ENCODE measurements at places on chromosomes 7 and 10. TPM values are rescaled to one million over a fixed set of nuclear protein-coding genes. Genes with fewer than 3 reads are reported as not detected.

DNA sequence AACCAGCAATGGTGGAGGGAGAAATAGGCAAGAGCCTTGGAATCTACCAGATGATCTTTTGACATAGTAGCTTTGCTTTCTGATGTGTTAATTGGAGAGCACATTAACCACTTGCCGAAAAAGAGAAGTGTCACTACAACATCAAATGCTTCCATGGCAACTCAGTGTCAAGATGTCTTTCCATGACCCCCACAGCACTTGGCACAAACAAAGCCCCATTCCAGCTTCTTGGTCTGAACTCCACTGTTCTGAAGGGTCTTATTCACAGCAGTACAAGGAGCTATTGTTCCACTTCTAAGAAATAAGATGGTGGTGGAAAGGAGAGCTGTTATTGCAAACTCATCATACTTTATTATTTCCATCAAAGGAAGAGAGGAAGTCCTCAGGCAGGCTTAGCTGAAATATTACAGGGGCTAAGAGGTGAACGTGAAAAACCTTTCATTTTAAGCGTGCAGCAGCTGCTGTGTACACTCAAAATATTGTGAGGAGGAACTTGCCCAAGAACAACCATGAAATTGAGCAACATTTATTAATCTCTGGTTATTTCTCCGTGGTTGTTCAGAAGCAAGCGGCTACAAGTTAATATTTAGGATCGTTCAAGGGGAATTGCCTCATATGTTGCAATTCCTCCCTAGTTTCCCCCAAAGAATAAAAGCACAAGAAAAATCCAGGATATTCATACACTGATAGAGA lies 354.8 kb upstream of the CELF2 start:
- DNase-seq = no peak

- DNase-seq = no peak
Observed at GRCh38 chr10:128124813-128125403, 1.3 kb downstream of the MKI67 start.

SAMD9L gene
- 17.7 TPM for total RNA-seq

LMOD2 gene
- not detected for total RNA-seq

DNA sequence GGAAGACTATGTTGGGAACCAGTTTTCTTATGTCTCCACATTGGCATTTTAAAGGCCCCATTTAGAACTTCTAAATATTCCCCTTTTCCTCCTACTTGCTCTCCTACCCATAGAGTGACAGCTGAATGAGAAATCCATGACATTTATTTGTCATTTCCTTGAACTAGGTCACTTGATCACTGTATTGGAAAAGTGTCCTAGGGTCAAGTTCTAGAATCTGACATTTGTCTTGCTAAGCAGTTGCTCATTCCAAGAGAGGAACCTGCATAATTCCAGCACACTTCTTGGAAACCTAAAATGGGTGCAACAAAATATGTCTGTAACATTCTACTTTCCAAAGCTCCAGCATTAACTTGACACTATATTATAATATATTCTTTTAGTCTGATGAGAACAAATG lies 3.6 kb upstream of the DPY19L1 start:
- DNase-seq = no peak

- DNase-seq = no peak
Observed at GRCh38 chr10:105757302-105757701, 1116.2 kb downstream of the SORCS3 start.

- DNase-seq = no peak
Observed at GRCh38 chr7:116041615-116042014, 11.1 kb upstream of the TFEC start.
